Cardiac septum (tissue), 1 donor: ENCODE measurements at places on chromosomes 13 and 19. TPM values are rescaled to one million over a fixed set of nuclear protein-coding genes. Genes with fewer than 3 reads are reported as not detected.

DNA sequence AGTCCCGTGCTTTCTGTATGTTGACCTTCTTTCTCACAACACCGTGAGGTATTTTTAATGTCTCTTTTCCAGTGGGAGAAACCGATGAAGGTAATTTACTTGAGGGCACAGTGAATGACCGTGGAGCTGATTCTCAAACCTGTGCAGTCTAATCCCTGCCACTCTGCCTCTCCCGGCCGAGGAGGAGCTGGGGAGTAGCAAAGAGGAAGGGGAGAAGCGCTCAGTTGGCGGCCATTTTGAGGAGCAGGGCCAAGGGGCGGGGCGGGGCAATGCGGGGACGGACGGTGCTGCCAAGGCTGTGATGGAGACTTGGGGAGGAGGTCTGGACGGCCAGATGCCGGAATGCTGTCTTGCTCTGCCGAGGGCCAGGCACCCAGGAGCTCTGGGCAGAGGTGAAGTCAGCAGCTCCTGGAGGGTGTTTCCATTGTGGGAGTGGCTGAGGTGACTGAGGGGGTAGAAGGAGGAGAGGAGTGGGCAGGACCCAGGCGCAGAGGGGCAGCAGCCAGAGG lies 12.4 kb upstream of the RANBP3 start:
- DNase-seq = no peak

GRK1 gene
- total RNA-seq = 0.48 TPM

DNA sequence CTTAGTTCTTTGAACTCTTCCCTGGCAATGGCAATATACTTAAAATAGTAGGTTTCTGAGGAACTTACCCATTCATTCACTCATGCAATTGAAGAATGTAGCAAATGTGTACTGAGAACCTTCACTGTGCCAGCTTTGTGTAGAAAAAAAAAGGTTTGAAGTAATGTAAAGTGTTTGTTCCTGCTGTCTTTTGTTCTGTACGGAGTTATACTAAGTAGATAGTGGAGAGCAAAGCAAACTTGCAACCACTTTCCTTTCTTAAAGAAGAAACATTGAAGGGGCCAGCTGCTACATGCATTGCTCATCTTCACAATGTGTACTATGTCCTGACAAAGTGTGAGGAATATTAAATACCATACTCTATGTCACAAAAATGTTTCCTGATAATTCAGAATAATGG lies 68.9 kb upstream of the FREM2 start:
- DNase-seq = no peak

DNA sequence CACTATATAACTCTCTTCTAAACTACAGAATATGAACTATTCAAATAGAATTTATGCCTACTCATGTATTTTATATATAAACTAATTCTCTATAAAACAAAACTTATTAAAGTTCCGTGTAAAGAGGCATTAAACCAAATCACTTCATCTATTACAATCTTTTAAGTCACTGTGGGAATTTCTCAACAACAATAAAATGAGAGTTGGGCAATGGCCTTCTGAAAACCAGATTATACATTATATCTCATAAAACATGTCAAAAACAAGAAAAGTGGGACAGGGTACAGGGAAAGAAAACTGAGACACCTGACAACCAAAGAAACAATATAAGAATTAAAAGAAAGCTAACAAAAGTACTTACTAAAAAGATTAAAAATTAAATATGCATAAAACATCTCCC lies 145.2 kb downstream of the DIAPH3 start:
- no peak for DNase-seq

- DNase-seq = no peak
Measured at GRCh38 chr13:50731400-50731799, 112.1 kb downstream of the DLEU7 start.

DNA sequence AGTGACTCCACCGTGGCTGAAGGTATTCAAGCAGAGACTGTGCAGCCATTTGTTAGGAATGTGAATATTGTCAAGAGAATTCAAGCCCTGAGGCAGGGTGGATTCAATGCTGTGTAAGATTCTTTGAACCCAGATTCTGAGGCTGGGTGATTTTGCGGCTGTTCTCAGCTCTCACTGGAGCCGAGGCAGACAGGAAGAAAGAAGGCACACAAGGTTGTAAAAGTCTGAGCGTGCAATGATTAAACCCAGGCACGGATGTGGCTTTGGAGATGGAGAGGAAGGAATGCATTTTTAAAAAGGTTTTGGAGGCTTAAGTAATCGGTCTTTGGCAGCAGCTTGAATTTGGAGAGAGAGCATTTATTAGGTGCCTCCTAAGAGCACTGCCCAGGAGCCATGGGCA lies 187.9 kb downstream of the KATNAL1 start:
- no peak for DNase-seq

PRTN3 gene
- total RNA-seq = 0.62 TPM

DNA sequence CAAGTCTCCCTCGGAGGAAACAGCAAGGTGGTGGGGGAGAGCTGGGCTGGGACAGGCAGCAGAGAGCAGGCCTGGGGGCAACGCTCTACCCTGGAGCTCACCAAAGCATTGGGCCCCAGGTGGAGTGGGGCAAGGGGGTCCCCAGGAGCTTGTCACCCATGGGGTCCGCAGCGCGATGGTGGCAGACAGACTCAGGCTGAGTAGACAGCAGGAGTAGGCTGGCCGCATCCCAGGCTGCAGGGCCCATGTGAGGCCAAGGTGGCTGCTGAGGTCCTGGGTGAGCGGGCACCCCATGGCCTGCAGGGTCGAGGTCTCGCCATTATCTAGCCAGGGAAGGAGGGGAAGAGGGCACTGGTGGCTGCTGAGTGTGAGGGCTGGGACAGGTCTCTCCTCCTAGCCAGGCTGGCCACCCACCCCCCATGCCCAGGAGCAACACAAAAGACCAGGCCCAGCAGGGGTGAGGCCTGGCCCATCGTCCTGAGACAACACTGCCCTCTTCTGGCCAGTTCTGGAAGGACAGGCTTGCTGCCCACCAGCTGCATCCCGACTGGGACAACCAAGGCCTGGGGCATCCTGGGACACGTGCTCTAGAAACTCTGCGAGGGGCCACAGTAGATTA lies 33.1 kb downstream of the CEBPG start:
- DNase-seq = peak; percentile 89

NKG7 gene
- 3.6 TPM for total RNA-seq

DNA sequence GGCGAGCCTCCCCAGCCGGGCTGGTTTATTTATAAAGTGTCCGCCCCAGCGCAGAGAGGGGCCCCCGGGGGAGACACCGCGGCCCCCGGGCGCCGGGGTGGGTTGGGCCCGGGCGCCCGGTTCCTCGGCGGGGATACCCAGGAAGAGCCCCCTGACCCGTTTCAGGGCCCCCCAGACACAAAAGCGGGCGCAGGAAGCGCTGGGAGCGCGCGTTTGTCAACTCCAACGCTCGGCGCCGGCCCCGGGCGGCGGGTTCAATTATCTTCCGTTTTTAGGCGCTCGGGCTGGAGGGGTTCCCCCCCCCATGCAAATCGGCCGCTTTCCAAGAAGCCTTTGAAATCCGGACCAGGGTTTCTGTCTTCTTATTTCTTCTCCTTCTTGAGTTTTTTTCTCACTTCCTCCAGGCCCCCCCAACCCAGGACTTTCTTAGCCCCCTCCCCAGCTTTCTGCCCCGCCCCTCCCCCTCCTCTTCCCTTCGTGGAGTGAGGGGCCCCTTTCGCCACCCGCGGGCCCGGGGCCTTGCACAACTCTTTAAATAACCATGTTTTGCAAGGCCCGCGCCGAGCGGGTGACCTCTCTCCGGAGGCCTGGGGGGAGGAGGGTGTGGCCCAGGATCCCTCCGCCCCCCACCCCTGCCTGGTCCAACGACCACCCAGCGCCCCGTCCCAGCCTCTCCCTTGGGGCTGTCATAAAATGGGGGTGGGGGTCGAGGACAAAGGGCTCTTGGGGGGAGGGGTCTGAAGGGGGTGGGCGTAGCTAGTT lies 935 bp downstream of the ARID3A start:
- peak; percentile 90 for DNase-seq
